Right ventricle myocardium superior (tissue), 1 donor: ENCODE measurements at places on chromosomes 16 and 17. TPM values are rescaled to one million over a fixed set of nuclear protein-coding genes. Genes with fewer than 3 reads are reported as not detected.

QRICH2 gene
- total RNA-seq: 2.6 TPM

- DNase-seq: no peak
Observed at GRCh38 chr16:10541366-10541765, 39.0 kb downstream of the EMP2 start.

PPP1R9B gene
- 35.4 TPM for total RNA-seq

- DNase-seq: no peak
Observed at GRCh38 chr17:62681061-62681938, 53.8 kb downstream of the MRC2 start.

CHD9NB gene
- total RNA-seq: 0.86 TPM
